RWPE1 (cell line): ENCODE measurements at places on chromosomes 5 and 9.

- DNase-seq: no peak
Observed at GRCh38 chr9:115063058-115063845, 54.7 kb downstream of the TNC start.

- DNase-seq: no peak
Observed at GRCh38 chr9:19049917-19050636, 850 bp downstream of the RRAGA start.

DNA sequence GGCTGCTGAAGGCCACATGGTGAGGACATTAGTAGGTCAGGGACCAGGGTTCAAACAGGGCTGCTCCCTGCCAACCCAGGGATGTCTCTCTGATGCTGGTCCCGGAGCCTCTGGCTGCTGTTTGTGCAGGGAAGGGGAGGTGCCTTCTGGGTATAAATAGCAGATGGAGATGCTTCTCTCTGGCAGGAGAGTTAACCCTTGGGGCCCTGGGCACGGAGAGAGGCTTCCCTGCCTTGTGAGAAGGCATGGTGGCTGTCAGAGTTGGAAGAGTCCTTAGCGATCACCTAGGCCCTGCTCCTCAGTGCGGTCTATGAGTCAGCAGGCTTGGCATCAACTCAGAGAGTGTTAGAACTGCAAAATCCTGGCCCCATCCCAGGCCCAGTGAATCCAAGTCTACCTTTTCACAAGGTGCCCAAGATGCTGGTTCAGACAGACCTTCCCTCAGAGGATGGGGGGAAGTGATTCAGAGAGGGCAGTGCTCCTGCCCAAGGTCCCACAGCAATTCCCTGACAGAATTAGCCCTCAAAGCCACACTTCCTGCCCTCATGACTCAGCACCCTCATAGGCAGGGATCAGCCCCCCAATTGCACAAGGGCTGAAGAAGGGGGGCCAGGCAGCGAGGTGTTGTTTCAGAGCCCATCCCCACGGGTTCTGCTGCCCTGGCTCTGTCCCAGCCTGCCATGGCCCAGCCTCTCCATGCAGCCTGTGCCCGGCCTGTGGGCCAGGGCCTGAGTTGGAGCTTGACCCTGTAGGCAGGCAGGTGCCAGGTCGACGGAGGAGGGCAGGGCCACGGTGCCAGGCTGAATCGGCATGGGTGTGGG, 25.6 kb downstream of the CAMK2A start:
- DNase-seq: peak; percentile 98

- no peak for DNase-seq
Observed at GRCh38 chr5:151557466-151557865, 33.7 kb downstream of the FAT2 start.

- no peak for DNase-seq
Observed at GRCh38 chr5:108810717-108811116, 63.0 kb downstream of the FER start.
